ENCODE measurements at places on chromosomes 16 and 17.

GRCh38 chr17:82373731-82374625 lies 2.4 kb downstream of the UTS2R start:
- no peak for DNase-seq

DNA sequence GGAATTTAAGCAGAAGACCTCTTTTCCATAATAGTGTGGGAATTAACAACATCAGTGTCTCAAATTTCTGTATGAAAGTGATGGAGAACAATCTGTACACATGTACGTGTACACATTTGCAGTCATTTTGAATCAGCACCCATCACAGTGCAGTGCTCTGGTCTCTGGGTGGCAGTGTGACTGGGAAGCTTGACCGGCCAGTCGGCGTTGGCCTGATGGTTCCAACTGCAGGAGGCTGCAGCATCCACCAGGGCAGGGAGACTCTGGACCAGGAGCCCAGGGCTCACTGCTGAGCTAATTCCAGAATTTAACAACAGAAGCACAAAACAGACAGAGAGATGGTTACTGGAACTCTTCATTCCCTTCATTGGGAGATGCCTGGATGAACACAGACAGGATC lies 17.9 kb downstream of the ZC3H18 start:
- no peak for DNase-seq

DNA sequence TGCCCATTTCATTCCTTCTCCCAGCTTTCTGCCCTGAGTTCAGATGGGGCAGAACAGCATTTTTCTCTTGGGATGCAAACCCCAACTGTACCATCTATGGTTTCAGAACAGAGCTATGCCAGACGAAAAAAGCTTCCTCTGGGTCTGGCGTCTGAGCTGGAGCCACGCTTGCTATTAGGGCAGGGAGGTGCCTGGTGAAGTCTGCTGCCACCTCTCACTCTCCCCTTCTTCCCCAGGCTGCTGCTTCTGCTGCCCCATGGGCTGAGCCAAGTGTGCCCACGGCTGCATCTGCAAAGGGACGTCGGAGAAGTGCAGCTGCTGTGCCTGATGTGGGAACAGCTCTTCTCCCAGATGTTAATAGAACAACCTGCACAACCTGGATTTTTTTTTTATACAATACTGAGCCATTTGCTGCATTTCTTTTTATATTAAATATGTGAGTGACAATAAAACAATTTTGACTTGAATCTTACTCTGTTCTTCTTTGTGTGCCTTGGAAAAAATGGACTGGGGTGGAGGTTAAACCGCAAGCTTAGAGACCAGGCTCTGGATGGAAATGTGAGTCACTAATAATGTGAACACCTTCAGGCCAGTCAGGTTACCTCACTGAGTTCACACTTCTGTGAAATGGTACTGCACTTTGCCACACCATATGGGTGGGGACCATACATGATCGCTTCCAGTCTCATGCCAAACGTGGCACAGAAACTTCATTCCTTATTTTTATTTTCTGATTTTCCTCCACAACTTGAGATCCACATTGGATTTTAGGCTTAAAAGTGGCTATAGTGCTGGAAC lies 1.7 kb upstream of the MT1A start:
- DNase-seq = no peak

GRCh38 chr16:14364386-14365199 lies 265.5 kb downstream of the PARN start:
- peak; percentile 17 for DNase-seq

GRCh38 chr17:27530764-27531391 lies 74.6 kb downstream of the KSR1 start:
- no peak for DNase-seq

GRCh38 chr17:75471207-75471606 lies 14.8 kb downstream of the TMEM94 start:
- no peak for DNase-seq

DNA sequence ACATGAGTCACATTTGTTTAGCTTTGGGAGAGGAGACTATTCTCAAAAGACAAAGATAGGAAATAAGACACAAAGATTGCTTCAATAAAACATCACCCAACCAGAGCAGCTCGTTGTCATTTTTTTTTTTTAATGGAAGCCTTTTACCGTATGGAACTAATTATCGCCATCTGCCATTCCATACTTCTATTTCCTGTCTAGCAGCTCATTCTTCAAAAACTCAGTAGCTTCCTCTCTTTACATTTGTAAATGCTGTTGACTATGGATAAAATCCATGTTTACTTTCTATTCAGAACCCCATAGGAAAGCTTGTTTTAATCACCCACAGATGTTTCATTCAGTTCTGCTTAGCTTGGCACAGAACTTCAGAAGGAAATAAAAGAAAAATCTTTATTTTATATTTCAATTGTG lies 110.0 kb upstream of the PSMD7 start:
- DNase-seq = peak; percentile 10

GRCh38 chr16:10387188-10387617 lies 1.3 kb downstream of the ATF7IP2 start:
- no peak for DNase-seq

DNA sequence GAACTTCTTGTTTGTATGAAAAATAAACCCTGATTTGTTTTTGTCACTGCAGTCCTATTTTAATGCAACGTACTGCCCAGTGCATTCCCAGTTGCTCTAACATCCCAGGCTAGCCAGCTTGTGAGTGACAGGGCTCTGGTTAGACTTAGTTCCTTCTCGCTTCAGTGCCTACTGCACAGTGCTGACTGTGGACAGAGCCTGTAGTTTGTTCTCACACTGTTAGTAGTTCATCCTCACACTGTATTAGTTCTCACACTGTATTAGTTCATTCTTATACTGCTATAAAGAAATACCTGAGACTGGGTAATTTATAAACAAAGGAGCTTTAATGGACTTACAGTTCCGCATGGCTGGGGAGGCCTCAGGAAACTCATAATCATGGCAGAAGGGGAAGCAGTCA lies 116.6 kb upstream of the SALL1 start:
- no peak for DNase-seq

- DNase-seq = no peak
Measured at GRCh38 chr17:71883258-71883657, 237.6 kb upstream of the SOX9 start.

GRCh38 chr17:32936894-32937500 lies 9.0 kb downstream of the TMEM98 start:
- DNase-seq = peak; percentile 73

- DNase-seq = peak; percentile 88
Measured at GRCh38 chr16:65782611-65783600, 583.6 kb upstream of the CDH5 start.

DNA sequence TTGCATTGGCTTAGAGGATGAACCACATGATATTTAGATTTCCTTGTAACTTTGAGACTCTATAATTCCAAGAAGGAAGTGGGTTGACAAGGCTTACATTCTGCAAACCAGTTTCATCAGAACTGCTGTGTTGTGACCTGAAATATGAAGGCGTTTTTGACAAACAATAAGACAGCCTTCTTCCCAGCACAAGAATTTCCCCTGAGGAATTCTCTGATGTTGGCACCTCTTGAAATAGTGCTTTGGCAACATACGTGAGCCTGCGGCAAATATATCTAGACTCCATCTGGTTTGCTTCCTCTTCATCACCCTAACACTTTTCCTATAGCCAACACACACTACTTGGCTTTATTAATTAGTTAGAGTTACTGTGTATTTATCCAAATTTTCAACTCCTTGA lies 585.5 kb upstream of the SOX9 start:
- DNase-seq = peak; percentile 46

GRCh38 chr17:17394494-17394893 lies 82.3 kb upstream of the MED9 start:
- no peak for DNase-seq

DNA sequence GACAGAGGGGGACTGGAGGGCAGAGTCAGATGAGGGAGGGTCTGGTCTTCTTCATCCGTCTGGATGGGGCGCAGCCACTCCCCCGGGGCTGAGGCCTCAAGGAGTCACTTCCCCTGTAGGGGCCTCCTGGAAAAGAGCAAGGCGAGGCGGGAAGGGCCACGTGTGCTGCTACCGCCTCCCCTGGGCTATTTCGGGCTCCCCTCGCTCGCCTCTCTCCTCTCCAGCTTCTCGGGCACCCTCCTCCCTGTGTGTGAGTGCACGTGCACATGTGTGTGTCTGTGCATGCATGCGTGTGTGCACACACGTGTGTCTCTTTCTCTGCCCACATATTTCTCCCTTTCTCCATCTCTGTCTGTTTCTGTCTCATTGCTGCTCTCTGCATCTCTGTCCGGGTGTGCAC lies 10.1 kb downstream of the GSG1L start:
- DNase-seq = no peak

- DNase-seq = peak; percentile 87
Measured at GRCh38 chr17:2023692-2024571, 1.2 kb downstream of the RTN4RL1 start.

- DNase-seq = no peak
Measured at GRCh38 chr17:81608082-81608481, 28.8 kb downstream of the NPLOC4 start.

DNA sequence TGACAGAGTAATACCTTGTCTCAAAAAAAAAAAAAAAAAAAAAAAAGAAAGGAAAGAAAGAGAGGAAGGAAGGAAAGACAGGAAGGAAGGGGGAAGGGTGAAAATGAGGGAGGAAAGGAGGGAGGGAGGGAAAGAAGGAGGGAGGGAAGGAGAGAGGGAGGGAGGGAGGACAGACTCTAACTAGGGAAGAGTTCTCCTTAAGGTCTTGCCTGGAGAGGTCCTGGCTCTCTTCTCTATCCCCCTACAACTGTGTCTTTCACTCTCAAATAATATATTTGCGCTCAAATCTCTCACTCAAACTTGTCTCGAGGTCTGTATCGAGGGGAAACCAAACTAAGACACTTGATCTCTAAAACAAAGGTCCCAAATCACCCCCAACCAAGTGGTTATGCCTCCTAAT lies 35.6 kb downstream of the WDR59 start:
- DNase-seq = no peak

- DNase-seq = no peak
Measured at GRCh38 chr16:20628213-20628612, 52.0 kb upstream of the ACSM2B start.

GRCh38 chr17:76957678-76958464 lies 89.7 kb downstream of the MGAT5B start:
- DNase-seq = peak; percentile 71

- no peak for DNase-seq
Measured at GRCh38 chr17:19263641-19264051, 26.5 kb downstream of the EPN2 start.

DNA sequence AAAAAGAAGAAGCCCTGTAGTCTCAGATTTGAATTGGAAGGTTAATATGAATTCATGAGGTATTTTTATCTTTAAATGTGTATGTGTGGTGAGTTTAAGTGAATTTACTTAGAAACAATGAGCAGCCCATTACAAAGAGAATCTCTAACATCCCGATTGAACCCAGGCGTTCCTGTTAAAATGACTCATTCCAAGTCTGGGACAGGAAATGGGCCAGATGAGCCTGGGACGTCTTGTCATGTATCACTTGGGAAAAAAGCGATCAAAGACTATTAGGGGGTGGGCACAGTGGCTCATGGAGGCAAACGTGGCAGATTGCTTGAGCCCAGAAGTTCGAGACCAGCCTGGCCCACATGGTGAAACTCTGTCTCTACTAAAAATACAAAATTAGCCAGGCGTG lies 81.6 kb downstream of the SEC14L1 start:
- no peak for DNase-seq

- no peak for DNase-seq
Measured at GRCh38 chr17:64423881-64424280, 25.0 kb upstream of the MILR1 start.

DNA sequence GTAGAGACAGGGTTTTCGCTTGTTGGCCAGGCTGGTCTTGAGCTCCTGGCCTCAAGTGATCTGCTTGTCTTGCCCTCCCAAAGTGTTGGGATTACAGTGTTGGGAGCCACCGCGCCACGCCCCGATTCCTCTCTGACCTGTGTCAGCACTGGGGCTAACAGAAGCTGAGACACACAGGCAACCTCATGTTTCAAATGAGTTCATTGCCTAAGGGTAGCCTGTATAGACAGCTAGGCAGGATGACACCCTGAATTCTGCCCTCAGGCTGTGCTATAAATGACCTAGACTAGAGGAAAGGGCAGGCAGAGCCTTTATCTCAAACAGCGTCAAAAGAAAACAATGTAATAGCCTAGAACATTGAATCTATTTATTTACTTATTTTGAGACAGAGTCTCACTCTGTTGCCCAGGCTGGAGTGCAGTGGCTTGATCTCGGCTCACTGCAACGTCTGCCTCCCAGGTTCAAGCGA lies 2.3 kb upstream of the CDK3 start:
- DNase-seq = no peak

Measured in brain (organoid and tissue), 16 donors.